Fibroblast of skin of right quadriceps (primary cell): ENCODE measurements at places on chromosomes 2 and 18.

DNA sequence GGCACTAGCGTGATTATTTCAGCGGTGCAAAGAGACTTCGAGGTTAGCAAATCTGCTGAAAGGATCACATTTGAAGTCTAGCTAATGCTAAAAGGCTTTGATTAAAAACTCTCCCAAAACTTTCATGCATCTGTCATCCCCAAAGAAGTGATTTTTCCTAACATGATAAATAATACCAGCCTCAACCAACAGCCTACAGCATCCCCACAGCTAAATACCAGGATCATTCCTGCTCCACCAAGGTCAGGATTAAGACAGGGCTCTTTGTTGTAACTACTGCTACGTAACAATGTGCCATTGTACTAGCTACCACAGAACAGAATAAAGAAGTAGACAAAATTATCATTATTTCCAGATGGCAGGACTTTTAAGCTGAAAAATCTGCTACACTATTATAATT, 1.6 kb downstream of the OR6B3 start:
- no peak for DNase-seq

DNA sequence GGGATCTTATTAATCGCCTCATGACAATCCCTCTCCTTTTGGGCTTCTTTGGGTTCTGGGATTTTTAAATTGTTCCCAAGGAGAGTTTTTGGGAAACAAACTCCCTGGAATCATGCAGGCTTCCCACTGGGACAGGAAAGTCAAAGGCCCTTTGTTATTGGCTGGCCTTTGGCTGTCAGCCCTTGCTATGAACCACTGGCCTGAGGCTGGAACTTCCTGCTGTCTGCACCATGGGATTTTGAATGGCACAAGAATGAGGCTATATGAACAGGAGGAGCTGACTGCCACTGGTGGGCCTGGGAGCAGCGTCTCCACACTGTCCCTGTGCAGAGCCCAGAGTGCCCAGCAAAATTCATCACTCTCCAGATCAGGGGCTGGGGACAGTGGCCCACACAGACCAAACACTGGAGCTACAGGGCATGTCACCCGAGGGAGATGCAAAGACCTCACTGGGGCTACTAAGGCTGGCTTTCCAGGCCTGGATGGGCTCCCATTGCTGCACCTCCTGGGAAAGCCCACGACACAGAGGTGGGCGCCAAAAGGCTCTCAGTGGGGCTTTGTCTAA, 35.7 kb downstream of the STEAP3 start:
- DNase-seq, result no peak

GRCh38 chr2:134362740-134363139, 108.9 kb downstream of the MGAT5 start:
- no peak for DNase-seq

- no peak for DNase-seq
Observed at GRCh38 chr2:51472300-51472699, 440.4 kb upstream of the NRXN1 start.

DNA sequence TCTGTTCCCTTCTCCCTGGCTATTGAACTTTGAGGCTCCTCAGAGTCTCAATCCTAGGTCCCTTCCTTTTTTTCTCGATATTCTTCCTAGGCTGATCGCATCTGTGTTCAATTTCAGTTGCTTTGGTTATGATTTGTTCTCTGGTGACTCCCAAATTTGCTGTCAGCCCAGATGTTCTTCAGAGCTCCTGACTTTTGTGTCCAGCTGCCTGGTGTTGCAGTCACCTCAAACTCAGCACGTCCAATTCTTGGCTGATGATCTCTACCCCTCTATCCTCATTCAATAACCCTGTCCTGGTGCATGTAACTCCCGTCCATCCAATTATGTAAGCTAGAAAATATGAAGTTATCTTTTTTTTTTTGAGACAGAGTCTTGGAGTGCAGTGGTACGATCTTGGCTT, 31.4 kb downstream of the DIS3L2 start:
- DNase-seq, result no peak

DNA sequence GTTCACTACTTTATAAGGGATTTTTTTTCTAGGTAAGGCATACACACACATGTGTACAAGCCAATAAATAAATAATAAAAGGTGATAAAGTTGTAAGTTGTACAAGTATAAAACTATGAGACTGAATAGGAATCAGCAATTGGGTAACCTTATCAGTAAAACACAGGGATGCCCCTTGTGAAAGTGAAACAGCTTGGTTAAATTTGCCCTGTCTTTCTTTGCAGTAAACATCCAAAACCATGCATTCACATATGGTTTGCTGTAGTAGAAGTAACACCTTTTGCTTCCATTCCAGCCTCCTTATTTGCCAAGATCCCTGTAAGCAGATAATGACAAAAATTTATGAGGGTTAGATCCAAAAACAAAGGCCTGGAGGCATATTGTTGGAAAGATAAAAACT, 44.3 kb upstream of the NEUROD1 start:
- no peak for DNase-seq

- no peak for DNase-seq
Observed at GRCh38 chr2:158730621-158731140, 64.4 kb upstream of the DAPL1 start.
